ENCODE measurements at places on chromosomes 3 and 15. TPM values are rescaled to one million over a fixed set of nuclear protein-coding genes. Genes with fewer than 3 reads are reported as not detected.

Gene IFT80
- 5.8 TPM for polyA plus RNA-seq

Gene GOLGB1
- polyA plus RNA-seq: 5.0 TPM

Gene MAPK6
- 4.2 TPM for polyA plus RNA-seq

Gene MUSTN1
- not detected for polyA plus RNA-seq

Gene FOXB1
- polyA plus RNA-seq: not detected

Gene TUSC7
- polyA plus RNA-seq: not detected

Gene HGD
- polyA plus RNA-seq: 1.5 TPM

Measured in naive B cell (primary cell).